ENCODE measurements at places on chromosomes 2 and 18.

DNA sequence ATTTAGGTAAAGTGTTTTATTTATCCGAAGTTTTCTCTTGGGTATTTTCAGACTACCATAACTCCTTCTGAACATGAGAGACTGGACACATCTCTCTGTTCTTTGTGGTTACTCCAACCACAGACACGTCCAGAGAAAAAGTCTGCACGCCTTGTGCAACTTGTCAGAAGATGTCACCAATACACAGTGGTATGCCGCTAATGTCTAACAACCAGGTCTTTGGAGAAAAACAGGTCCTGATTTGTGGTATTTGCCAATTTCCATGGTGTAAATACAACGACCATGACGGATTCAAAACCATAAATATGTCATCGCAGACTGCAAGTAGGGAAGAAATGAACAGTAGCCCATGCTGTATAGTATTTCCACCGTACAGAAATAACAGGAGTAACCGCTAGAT, 620.6 kb upstream of the ID2 start:
- no peak for DNase-seq

- DNase-seq, result no peak
Observed at GRCh38 chr18:74497324-74497676, 1.1 kb downstream of the CNDP2 start.

- no peak for DNase-seq
Observed at GRCh38 chr2:221518935-221519625, 53.0 kb downstream of the EPHA4 start.

DNA sequence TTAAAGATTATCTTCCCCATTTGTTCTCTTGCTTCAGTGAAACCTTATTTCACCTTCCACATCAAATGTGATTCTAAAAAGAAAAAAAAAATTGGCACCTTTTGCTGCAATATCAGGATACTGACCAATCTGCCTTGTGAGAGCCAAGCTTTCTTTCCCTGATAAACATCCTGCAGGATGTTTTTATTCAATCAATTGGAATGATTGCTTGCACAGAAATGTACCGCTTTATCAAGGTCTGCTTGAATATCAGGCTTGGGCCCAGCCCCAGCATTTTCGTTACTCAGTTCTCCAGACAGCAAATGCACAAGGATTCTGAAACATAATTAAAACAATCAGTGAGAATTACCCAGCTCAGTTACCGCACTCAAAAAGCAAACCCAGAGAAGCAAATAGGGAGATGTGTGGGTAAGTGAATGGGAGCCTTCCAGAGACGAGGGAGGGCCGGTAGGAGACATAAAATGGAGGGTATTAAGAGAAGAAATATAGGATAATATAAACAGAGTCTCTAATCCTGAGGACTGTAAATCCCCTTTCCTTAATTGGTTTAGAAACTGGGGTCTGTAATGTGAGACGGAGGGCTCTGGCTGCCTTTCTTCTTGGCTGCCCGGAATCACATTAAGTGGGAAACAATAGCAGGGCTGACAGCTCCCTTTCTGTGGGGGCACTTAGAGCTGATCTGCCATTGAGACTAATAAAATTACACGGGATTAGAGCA, 291.8 kb downstream of the ICOS start:
- DNase-seq, result no peak

DNA sequence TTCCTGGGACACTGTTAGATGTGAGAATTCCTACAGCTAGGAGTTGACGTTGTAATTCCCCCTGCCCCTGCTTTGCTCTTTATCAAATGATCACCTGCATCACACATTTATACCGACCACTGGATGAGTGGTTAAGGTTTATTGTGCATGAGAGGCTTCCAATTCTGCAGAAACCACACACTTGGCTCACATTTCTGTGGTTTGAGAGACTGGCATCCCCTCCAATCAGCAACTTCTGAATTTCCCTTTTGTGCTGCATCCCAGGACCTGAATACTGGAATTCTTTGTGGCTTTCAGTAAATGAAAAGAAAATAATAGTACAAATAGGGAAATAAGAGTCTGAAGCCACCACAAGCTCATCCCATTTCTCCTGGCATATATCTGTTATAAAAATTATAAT, 628.7 kb upstream of the PIK3C3 start:
- DNase-seq, result no peak

DNA sequence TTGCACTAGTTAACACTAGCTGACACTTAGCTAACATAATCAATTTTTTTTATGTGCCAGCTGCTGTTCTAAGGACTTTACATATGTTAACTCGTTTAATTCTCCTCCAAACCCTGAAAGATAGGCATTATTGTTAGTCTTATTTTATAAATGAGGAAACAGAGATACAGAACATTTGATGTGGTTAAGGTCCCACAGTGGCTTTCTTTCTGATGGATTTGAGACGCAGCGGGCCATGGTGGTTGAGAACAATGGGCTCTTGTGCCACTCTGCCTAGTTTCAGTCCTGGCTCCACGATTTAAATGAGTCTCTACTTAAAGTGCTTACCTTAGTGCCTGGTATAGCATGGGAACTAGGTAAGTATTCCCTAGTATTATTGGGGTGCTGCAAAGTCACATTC, 201.9 kb upstream of the SPRED2 start:
- no peak for DNase-seq

DNA sequence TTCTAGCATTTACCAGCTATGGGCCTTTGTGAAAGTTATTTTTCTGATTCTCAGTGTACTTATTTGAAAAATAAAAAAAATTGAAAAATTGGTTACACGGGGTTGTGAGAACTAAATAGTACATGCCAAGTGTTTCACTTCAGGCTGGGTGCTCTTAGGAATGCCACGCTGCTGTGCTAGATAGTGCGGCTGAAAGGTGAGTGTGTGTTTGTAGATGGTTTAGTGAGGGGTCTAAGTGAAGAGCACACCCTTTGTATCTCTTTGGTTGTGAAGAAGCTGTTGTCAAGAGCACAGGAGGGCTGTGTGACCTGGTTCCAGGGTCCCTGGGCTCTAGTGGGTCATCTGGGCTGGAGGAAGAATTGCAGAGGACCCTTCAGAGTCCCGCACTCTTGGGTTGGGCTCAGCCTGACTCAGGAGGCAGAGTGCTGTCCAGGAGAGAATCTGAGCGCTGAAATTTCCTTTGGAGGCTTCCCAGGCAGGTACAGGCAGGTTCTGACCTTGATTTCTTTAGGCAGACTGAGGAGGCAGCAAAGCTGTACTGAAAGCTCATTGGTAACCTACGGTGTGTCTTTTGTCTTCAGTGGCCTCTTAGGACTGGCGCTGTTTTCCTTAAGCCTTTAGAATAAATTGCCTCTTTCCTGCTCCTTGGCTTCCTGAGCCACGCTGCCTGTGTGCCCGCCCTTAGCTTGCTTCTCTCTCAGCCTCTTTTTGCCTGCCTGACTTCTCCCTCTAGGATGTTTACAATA, 44.4 kb downstream of the MAP4K4 start:
- DNase-seq, result no peak

- no peak for DNase-seq
Observed at GRCh38 chr2:181431674-181432073, 25.5 kb upstream of the ITGA4 start.

DNA sequence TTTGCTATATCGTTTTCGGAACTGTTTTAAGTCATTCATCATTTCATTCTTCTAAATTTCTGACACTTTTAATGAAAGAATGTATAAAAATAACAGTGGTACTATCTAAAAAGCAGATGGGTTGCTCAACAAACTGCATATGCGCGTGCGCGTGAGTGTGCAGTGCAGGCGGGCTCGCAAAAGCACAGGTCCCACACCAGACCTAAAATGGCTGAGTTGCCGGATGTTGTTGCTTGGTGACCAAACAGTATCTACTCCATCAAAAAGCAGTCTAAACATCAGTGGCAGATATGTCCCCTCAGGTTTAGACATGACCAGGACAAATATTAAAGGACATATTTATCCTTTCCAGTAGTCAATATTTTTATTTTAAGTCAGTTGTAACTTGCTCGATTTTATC, 5.1 kb downstream of the NOL4 start:
- DNase-seq, result no peak

- no peak for DNase-seq
Observed at GRCh38 chr2:70528929-70529328, 24.7 kb downstream of the TGFA start.

- no peak for DNase-seq
Observed at GRCh38 chr18:7600528-7601245, 33.6 kb downstream of the PTPRM start.

- no peak for DNase-seq
Observed at GRCh38 chr2:26150243-26150642, 22.6 kb upstream of the GAREM2 start.
